CD4-positive, alpha-beta T cell treated with Interleukin-10 for 1 hour (primary cell): ENCODE measurements at places on chromosomes 6 and 20.

DNA sequence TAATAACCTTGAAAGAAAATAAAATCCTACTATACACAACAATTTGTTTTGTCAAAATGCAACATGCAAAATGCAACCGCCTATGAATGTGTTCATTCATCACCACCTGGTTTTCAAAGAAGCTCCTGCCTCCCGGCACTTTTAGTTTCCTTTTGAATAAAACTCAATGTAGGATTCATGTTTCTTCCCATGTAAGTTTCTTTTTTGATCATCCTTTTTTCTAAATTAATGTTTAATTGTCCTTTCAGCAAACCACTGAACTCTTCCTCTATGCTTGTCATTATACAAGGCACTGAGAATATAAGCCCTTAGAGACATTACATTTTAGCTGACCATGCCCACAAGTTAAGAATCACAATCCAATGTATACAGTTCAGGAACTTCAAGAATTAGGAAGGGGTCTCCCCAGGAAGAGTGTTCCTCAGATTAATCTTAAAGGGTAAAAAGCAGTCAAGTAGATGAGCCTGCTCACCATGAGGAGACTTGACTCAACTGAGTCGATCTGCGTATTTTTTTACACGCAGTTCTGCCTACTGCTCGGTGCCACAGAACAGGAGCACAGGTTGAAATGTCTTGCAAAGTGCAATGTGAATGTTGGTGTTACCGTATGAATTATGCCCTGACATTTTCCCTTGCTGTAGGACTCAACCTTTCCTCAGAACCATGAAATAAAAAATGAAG, 7.2 kb upstream of the THEMIS start:
- DNase-seq = peak; percentile 51

GRCh38 chr6:105810105-105810921, 275.8 kb upstream of the PRDM1 start:
- peak; percentile 36 for DNase-seq

- no peak for DNase-seq
These were observed 48.3 kb downstream of the PTPN1 start for GRCh38 chr20:50558483-50558925.

GRCh38 chr6:122645256-122645655, 35.1 kb downstream of the PKIB start:
- DNase-seq = no peak

DNA sequence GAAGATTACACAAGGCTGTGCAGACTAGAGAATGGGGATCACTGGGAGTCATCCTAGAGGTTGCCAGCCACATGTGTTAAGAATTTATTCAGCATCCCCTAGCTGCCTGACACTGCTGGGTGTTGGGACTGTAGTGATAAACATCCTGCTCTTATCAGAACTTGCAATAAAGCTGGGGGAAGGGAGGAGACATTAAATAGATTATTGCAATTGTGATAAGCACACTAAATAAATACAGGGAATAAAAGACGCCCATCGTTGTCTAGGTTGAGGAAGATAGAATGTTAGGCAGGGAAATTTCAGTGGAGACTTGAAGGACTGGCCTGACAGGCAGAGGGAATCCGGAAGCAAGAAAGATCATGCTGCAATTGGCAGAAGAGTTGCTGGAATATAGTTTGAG, 33.2 kb upstream of the TRAM2 start:
- DNase-seq = no peak

DNA sequence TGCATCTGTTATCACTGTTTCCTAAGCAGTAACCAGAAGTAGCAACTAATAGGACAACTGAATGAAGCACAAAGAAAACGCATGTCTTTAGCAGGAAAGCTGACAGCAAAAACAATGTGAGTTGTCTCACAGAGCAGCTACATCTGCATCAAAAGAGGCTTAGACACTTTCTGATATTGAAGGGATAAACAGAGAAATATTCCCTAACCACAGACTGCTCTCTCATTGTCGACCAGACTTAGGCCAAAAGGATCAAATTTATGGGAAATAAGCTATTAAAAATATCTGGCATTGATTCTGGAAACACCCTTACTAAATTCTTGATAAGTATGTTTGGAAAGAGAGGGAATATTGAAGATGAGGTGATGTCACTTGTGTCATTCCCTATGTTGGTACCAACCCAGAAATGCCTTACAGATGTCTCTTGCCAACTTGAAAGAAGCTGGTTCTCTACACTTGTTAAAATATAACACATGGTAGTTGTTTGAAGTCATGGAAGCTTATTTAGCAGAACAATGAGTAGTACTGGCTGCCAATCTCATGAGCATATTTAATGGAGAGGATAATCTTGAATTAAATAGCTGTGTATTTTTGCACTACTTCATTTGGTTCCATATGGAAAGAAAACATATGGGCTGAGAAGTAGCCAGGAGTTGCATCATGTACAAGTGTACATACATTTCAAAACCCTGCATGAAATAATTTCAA, 929.3 kb upstream of the MAN1A1 start:
- no peak for DNase-seq

- no peak for DNase-seq
These were observed 71.3 kb upstream of the IYD start for GRCh38 chr6:150297327-150298029.

DNA sequence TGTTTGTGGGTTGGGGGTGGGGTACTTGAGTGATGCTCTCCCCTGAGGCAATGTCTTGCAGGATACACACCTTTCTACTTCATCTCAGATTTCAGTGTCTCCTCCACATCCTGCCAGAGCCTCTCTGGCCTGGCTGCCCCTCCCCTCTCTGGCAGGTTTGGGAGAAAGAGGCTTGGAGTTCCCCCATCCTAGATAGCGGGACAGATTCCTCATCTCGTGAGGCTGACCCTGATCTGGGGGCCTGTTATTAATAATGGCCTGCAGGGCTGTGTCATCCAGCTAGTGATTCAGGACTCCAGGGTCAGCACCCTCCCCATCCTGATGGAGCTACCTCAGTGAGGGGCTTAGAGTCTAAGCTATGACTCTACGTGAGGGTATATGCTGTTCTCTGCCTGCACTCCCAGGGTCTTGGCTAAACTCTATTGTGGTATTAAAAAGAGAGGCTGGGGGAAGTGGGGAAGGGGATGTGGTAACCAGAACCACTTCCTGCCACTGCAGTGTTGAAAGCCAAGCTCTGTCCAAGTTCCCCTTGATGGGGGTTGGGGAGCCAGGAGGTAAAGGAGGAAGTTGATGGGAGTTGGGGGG, 3.7 kb upstream of the MMP9 start:
- DNase-seq = peak; percentile 61

- no peak for DNase-seq
These were observed 132.8 kb downstream of the FNDC1 start for GRCh38 chr6:159301810-159302593.

- DNase-seq = no peak
These were observed 86.2 kb downstream of the VEGFA start for GRCh38 chr6:43856005-43856765.

GRCh38 chr20:47782076-47782475, 3.2 kb downstream of the SULF2 start:
- DNase-seq = no peak
